ENCODE measurements at places on chromosomes 7 and 10. TPM values are rescaled to one million over a fixed set of nuclear protein-coding genes. Genes with fewer than 3 reads are reported as not detected.

DNA sequence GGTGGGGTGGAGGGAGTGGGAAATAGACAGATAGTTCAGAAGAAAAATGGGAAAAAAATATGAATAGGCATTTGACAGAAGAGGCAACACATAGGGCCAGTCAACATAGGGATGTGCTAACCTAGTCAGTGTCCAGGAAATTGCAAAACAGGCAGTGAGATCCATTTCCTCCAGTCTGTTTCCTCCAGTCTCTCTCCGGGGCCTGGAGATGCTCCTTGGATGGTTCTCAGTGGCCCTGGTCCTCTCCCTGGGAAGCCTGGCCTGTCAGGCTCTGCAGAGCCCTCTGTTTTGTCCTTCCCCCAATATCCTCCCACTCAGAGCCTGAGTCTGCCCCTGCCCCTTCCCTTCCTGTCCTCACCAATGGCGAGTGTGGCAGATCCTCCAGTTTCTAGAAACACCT, 52.6 kb downstream of the SYPL1 start:
- no peaks in the 10 kb centered on the region for H3K36me3 ChIP-seq
- no peak overlapping the region for H3K4me3 ChIP-seq
- H3K27ac ChIP-seq = no peak overlapping the region
- H3K27me3 ChIP-seq = peaks cover 4% of the 10 kb centered on the region
- no peak for DNase-seq
- H3K4me1 ChIP-seq = peaks cover 5% of the 10 kb centered on the region

- H3K4me1 ChIP-seq = no peaks in the 10 kb centered on the region
- H3K36me3 ChIP-seq = no peaks in the 10 kb centered on the region
- no peaks in the 10 kb centered on the region for H3K27me3 ChIP-seq
- no peak for DNase-seq
Measured at GRCh38 chr10:95543459-95543858, 17.7 kb downstream of the SORBS1 start.

GRCh38 chr10:6275022-6275997, 72.6 kb downstream of the PFKFB3 start:
- no peaks in the 10 kb centered on the region for H3K36me3 ChIP-seq
- H3K4me3 ChIP-seq = peak overlapping the region; percentile 72
- peak overlapping the region; percentile 87 for H3K27ac ChIP-seq
- H3K4me1 ChIP-seq = peaks cover 21% of the 10 kb centered on the region
- DNase-seq = peak; percentile 95

DNA sequence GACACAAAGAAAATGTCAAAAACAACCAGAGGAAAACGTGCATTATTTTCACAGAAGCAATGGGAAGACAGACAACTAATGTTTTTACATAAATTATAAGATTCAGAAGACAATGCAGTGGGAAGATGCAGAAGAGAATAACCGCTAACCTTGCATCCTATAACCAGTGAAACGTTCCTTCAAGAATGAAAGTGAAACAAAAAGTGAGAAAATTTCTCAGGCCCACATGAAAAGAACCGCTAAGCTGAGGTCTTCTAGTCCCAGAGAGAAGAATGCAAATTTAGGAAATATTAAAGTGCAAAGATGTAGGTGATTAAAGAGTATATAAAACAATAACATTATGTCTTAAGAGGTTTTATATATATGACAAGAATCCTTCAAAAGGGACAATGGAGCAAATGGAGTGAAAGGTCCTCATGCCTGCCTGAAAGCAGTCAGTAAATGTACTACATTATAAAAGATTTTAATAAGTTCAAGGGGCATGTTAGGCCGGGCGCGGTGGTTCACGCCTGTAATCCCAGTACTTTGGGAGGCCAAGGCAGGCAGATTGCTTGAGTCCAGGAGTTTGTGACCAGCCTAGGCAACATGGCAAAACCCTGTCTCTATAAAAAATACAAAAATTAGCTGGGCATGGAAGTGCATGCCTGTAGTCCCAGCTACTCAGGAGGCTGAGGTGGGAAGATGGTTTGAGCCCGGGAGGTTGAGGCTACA, 43.1 kb upstream of the DDC start:
- no peak for DNase-seq
- H3K27me3 ChIP-seq = no peaks in the 10 kb centered on the region
- no peak overlapping the region for H3K27ac ChIP-seq
- peaks cover 10% of the 10 kb centered on the region for H3K4me1 ChIP-seq
- no peak overlapping the region for H3K4me3 ChIP-seq

DNA sequence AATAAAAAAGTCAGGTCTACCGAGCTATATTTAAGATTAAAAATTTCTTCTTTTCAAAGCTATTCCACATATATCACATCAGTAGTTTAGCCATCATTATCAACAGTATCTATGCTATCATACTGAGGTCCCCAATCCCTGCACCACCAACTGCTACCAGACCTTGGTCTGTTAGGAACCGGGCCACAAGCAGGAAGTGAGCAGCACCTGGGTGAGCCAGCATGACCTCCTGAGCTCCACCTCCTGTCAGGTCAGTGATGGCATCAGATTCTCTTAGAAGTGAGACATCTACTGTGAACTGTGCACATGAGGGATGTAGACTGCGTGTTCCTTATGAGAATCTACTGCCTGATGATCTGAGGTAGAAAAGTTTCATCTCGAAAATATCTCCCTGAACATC, 632.1 kb upstream of the KCND2 start:
- no peak overlapping the region for H3K27ac ChIP-seq
- H3K36me3 ChIP-seq = no peaks in the 10 kb centered on the region
- H3K27me3 ChIP-seq = no peaks in the 10 kb centered on the region
- no peak overlapping the region for H3K4me3 ChIP-seq
- DNase-seq = no peak

GRCh38 chr7:157853076-157853788, 516.4 kb downstream of the DNAJB6 start:
- H3K4me1 ChIP-seq = no peaks in the 10 kb centered on the region
- DNase-seq = no peak
- no peak overlapping the region for H3K4me3 ChIP-seq
- no peaks in the 10 kb centered on the region for H3K36me3 ChIP-seq
- no peak overlapping the region for H3K27ac ChIP-seq

DNA sequence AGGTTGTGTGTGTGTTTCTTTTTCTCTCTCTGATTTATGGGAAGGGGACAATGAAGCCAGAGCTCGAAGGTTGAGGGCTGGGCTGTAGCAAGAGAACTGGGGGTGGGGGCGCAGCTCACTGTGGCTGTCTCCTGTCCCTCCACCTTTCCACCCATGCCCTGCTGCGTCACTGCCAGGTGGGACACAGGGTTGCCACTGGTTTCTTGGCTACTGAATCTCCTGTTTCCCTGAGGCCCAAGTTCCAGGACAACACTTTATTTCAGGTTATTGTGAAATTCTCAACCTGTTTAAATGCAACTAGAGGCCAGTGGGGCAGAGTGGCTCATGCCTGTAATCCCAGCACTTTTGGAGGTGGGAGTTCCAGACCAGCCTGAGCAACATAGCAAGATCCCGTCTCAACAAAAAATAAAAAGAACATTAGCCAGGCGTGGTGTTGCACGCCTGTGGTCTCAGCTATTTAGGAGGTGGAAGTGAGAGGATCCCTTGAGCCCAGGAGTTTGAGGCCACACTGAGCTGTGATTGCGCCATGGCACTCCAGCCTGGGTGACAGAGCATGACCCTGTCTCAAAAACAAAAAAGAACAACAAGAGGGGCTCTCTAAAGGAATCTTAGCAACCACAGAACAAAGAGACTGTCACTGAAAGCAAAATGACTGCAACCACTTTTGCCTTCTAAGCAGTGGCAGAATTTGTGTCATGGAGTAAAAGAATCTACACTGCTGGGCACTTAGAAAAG, 22.6 kb downstream of the TBATA start:
- no peaks in the 10 kb centered on the region for H3K27me3 ChIP-seq
- no peak overlapping the region for H3K27ac ChIP-seq
- peaks cover 3% of the 10 kb centered on the region for H3K4me1 ChIP-seq
- H3K4me3 ChIP-seq = no peak overlapping the region
- DNase-seq = peak; percentile 60

DNA sequence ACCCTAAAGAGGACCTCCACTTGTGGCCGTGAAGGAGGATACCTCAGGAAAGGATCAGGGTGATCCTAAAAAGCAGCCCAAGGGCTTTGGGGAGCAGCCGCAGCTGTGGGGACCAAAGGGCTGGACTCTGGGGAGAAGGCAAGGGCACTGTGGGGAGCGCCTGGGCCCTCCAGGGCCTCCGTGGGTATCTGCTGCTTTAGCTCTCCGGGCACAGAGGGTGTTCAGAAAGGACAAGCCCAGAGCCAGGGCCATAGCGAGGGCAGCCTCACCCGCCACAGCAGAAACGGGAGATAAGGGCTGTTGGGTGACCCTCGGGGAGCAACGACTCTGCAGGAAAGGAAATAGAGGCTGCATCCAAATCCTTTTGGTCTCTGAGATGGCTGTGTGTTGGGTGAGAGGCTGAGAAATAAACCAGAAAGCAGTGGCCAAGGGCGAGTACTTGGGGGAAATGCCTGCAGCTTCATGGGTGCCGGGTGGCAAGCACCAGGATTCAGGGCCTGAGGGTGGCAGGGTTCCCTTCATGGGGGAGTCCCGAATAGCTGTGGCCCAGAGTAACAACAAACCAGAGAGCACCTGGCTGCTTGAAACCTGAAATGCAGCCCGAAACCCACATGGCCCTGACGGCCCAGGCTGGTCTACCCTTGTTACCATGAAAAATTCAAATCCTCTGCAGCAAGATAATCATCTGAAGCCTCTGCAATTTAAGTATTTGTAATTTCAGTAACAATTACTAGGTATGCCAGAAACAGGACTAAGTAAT, 95.2 kb downstream of the VIPR2 start:
- no peak overlapping the region for H3K4me3 ChIP-seq
- no peaks in the 10 kb centered on the region for H3K4me1 ChIP-seq
- no peaks in the 10 kb centered on the region for H3K36me3 ChIP-seq

GRCh38 chr7:33497051-33497450, 367.7 kb downstream of the BBS9 start:
- no peak overlapping the region for H3K27ac ChIP-seq
- no peaks in the 10 kb centered on the region for H3K36me3 ChIP-seq
- H3K4me1 ChIP-seq = peaks cover 48% of the 10 kb centered on the region
- no peaks in the 10 kb centered on the region for H3K27me3 ChIP-seq
- H3K4me3 ChIP-seq = no peak overlapping the region

GRCh38 chr7:114784177-114784576, 137.7 kb upstream of the MDFIC start:
- no peak overlapping the region for H3K4me3 ChIP-seq
- no peak overlapping the region for H3K27ac ChIP-seq
- DNase-seq = no peak
- no peaks in the 10 kb centered on the region for H3K36me3 ChIP-seq
- H3K4me1 ChIP-seq = peaks cover 3% of the 10 kb centered on the region
- no peaks in the 10 kb centered on the region for H3K27me3 ChIP-seq

- no peaks in the 10 kb centered on the region for H3K27me3 ChIP-seq
- no peaks in the 10 kb centered on the region for H3K4me1 ChIP-seq
- DNase-seq = peak; percentile 69
- H3K36me3 ChIP-seq = no peaks in the 10 kb centered on the region
- H3K4me3 ChIP-seq = no peak overlapping the region
Measured at GRCh38 chr10:86330778-86331763, 35.5 kb downstream of the GRID1 start.

- H3K36me3 ChIP-seq = no peaks in the 10 kb centered on the region
- no peak overlapping the region for H3K4me3 ChIP-seq
- DNase-seq = no peak
- peaks cover 35% of the 10 kb centered on the region for H3K27me3 ChIP-seq
Measured at GRCh38 chr10:78619896-78620295, 448.9 kb upstream of the ZMIZ1 start.

DNA sequence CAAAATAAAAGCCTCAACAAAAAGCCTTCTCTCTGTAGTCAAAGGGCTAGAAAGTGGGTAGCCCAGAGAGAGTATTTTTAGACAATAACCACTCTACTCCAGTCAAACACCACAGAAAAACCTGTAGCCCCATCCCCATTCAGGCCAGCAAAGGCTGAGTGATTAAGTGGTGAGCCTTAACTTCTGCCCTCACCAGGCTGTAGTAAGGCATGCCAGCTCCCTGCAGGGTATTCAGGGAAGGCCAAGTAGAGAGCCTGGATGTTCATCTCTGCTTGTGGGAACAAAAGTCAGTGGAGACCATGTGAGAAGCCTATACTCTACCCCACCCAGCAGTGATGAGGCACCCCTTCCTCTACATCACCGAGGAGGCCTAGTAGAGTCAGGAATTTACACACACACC, 51.2 kb downstream of the HIF1AN start:
- H3K4me1 ChIP-seq = no peaks in the 10 kb centered on the region
- H3K27ac ChIP-seq = no peak overlapping the region

- no peak for DNase-seq
- peaks cover 19% of the 10 kb centered on the region for H3K4me1 ChIP-seq
- H3K27ac ChIP-seq = peak within 1 kb of the TSS; percentile 99
- peak within 1 kb of the TSS; percentile 86 for H3K4me3 ChIP-seq
- no peaks in the 10 kb centered on the region for H3K27me3 ChIP-seq
- peaks cover 11% of the 10 kb centered on the region for H3K36me3 ChIP-seq
Measured at GRCh38 chr10:93482145-93482834, at the start of gene MYOF. Gene MYOF (minus strand): TSS chr10:93482334. CDS start chr10:93482194, 140 bp downstream.

DNA sequence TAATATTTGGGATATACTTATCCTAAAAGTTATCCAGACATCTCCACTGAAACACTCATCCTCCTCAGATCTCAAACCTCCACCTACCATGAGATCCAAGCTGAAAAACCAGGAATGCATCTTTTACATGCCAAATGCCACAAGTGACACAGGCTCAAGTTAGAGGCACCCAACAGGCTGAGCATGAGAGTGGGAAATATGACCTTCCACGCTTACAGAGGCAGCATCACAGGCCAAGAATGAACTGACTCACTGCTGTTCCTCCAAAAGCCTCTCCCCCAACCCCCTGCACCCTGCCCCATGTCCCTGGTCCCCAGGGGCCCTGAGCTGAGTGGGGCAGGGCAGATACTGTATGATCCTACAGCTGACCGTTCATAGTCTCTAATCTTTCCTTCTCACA, 4.8 kb upstream of the MTPAP start:
- H3K4me1 ChIP-seq = peaks cover 14% of the 10 kb centered on the region
- H3K27ac ChIP-seq = peak overlapping the region; percentile 86
- H3K36me3 ChIP-seq = no peaks in the 10 kb centered on the region
- peak; percentile 96 for DNase-seq
- H3K4me3 ChIP-seq = peak overlapping the region; percentile 37
- H3K27me3 ChIP-seq = no peaks in the 10 kb centered on the region

DNA sequence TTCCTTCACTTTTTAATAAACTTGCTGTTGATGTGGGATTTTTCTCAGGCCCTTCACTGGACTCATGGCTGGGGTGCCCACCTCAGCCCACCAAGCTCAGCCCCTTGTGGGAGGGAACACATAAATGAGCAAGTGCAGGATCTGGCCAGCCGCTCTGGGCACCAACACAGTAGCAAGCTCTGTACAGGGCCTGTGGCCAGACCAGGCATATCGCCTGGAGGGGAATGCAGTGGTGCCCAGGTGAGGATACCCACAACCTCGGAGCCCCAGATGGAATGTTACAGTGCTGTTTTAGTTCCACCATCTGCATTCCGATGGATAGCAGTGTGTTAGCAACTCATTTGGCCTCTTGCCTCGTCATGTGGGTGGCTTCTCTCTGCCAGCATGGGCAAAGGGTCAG, 234.6 kb downstream of the PPP1R3A start:
- no peaks in the 10 kb centered on the region for H3K27me3 ChIP-seq
- H3K4me1 ChIP-seq = no peaks in the 10 kb centered on the region
- no peaks in the 10 kb centered on the region for H3K36me3 ChIP-seq
- no peak for DNase-seq

- no peaks in the 10 kb centered on the region for H3K36me3 ChIP-seq
- H3K27me3 ChIP-seq = no peaks in the 10 kb centered on the region
- H3K4me3 ChIP-seq = no peak overlapping the region
- no peak overlapping the region for H3K27ac ChIP-seq
Measured at GRCh38 chr10:85603151-85603940, 763.2 kb downstream of the GRID1 start.

Gene SCIN
- total RNA-seq = 4.7 TPM

Gene JAKMIP3
- total RNA-seq = 0.29 TPM

Gene CALD1
- 1,123 TPM for total RNA-seq

Gene GHRHR
- not detected for total RNA-seq

Gene SFTPA1
- total RNA-seq = not detected

Gene CLCN1
- total RNA-seq = under 0.01 TPM

Gene CPN1
- not detected for total RNA-seq

Gene CPA2
- total RNA-seq = not detected

Measured in osteoblast (primary cell).